Stimulated activated CD8-positive, alpha-beta memory T cell treated with anti-CD3 and anti-CD28 coated beads, Interleukin-2, amount 100 ng/mL, for 48 hours (primary cell): ENCODE measurements at places on chromosomes 11 and 22.

- no peak for DNase-seq
These were observed 39.3 kb upstream of the ZC3H12C start for GRCh38 chr11:110053848-110054414.

DNA sequence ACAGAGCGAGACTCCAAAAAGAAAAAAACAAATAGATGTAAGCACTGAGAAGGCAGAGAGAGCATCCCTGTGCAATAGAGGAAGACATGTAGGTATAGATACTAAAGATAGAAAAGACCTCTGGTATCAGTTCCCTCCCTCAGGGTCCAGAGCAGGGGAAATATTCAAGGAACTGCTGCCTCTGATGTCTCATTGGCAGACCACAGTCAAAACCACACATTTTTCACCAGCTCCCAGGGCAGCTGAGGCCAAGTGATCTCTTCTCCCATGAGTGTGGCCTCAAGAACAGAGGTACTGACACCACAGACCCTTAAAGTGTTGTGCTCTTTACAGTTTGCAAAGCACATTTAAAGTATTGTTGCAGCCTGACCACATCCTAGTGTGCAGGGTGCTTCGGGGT, 288.5 kb downstream of the NTM start:
- no peak for DNase-seq

DNA sequence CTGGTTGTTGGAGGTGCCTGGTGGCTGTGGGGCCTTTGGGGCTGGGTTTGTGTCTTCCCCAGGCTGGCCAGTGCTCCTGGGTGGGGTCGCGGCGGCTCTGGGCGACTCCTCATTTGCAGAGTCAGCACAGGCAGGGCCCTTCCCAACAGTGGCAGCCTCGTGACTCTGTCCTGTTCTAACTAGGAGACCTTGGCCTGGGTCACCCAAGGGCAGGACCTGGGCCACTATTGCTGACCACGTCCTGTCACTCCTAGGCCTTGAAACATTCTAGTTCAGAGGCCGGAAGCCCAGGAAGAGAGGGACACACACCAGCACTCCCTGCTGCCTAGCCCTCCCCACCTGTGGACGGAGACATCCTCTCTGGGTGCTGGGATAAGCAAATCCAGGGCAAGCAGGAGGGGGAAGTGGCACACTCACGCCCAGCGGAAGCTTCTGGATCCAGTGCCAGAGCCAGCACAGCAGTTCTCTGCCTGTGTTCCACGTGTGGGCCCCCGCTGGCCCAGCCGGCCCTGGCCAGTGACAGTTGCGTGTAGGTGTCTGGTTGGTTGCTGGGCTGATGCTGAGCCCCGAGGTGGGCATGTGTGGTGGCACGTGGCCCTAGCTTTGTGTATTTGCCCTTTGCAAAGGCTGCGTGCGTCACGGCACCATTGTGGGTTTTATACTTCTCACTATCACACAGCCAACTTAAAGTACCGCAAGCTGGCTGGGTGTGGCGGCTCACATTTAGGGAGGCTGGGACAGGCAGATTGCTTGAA, 4.3 kb upstream of the CHID1 start:
- no peak for DNase-seq

DNA sequence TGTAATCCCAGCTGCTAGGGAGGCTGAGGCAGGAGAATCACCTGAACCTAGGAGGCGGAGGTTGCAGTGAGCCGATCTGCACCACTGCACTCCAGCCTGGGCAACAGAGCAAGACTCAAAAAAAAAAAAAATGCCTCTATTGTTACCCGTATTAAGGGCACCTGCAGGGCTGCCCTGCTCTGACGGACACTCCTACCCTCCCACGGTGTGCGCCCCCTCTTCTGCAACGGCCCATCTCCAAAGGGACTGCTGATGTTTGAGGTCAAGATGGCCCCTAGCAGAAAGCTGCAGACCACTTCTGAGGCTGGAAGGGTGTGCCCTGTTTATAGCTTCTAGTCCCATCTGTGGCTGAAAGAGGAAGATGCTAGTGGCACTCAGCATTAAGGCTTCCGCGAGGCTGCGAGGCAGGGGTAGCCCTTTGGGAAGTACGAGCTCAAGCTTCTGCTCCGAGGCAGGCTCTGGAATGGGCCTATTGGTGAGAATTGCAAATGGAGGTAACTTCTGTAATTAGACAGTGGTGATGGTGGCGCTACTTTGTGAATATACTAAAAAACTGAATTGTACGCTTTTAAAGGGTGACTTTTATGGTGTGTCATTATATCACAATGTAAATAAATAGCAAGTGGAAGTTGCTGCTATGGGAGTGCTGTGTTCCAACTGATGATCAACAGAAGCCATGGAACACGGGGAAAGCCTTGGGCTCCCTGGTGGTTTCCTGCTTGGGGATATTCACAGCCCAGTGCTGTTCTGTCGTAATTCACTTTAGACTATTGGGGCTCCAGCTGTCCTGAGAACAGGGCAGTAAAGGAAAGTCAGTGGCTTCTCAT, 24.3 kb downstream of the ARFGAP2 start:
- no peak for DNase-seq

- DNase-seq, result no peak
These were observed 48.5 kb upstream of the PPP2R1B start for GRCh38 chr11:111814557-111815320.

- DNase-seq, result no peak
These were observed 19.0 kb downstream of the SEC14L3 start for GRCh38 chr22:30452861-30453260.

DNA sequence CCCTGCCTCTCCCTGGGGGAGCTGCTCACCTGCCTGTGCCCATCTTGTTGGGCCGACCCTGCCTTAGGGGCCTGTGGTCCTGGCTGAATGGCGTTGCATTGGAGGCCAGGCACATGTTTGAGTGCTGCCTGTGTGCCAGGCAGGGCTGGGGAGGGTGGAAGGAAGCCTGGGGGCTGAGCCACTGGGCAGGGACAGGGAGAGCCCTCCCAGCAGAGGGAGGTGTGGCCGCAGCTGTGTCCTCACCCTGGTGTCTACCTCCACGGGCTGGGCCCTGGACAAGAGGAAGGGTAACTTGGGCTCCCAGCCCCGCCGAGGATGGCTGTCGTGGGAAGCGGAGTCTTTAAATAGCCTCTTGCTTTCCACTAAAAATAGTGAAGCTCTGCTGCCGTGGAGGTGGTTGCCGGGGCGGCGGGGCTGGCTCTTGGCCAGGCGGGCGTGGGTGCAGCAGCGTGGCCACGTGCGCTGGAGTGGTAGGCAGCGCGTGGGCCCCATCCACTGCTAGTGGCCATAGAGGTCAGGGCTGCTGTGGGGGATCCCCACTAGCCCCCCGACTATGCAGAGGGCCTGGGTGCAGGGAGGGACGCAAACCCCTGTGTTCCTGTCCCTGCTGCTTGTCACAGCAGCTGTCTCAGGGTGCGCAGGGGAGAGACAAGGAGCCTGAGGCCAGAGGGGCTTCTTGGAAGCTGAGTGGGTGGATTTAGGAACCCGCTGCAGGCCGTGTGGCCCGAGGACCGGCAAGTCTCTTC, 6.2 kb downstream of the ZDHHC8 start:
- no peak for DNase-seq

DNA sequence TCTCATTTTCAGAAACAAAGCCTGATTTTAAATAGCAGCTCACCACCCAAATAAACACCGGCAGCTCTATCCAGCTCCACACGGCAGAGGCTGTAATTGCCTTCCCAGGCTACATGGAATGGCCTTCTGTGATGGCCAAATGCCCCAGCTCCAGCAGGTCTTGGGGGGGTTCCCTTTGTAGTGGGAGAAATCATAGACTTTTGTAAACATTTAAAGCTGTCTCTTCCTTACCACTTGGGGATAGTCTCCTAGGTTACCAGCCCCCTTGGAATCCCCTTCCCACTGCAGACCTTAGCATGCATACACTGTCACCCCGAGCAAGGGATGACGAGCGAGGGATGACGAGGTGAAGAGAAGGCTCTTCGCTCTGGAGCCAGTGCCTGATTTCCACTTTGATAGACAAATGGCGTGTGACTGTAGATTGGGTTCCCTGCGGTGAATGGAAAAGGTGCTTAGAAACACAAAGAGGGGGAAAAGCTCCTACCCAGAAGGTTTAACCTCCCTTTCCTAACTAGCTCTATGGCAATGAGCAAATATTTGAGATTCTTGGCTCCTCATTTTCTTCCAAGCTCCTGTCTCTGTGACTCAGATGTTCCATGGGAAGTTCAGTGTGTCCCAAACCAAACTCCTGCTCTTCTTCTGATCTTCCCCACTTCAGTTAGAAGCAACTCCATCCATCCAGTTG, 108.0 kb upstream of the CADM1 start:
- no peak for DNase-seq

DNA sequence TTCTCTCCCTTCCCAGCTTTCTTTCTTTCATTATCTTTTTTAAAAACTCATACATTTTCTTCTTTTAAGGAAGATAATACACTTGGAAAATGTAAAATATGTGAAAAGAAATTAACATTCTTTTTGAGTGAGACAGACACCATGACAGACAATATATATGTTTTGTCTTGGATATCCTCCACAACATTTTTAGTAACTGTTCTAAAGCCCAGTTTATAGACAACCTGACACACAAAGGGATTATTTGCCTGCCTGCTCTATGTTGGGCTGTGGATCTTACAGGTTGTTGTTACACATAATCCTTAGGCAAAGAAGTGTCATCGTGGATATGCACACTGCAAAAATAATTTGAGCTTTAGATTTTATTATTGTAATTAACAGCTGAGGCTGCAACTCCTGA, 301.4 kb upstream of the PDGFD start:
- DNase-seq, result no peak

- DNase-seq, result no peak
These were observed 27.6 kb upstream of the CD44 start for GRCh38 chr11:35111161-35112055.

- no peak for DNase-seq
These were observed 206.7 kb downstream of the SBF2 start for GRCh38 chr11:10087186-10087922.

DNA sequence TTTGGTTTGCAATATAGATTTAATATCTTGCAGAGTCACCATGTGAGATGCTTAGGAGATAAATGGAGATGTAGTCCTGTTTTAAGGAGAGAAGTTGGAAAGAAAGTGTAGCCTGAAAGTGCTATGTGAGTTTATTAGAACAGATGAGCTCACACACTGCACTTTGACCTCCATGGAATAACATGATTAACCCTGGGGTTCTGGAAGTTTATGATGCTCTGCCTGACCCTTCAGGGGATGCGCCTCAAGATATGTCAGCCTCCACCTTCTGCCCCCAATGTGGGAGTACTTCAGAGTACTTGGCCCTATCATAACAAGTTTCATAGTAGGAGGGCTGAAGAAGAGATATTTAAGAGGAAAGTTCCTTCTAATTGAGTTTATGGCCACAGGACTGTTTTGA, 23.3 kb upstream of the TRIM21 start:
- DNase-seq, result no peak

GRCh38 chr11:57001674-57002401, 13.1 kb downstream of the OR5AK2 start:
- no peak for DNase-seq

- no peak for DNase-seq
These were observed 769.5 kb upstream of the LUZP2 start for GRCh38 chr11:23727387-23727786.

- no peak for DNase-seq
These were observed 611.8 kb downstream of the BRD1 start for GRCh38 chr22:49215840-49216239.

DNA sequence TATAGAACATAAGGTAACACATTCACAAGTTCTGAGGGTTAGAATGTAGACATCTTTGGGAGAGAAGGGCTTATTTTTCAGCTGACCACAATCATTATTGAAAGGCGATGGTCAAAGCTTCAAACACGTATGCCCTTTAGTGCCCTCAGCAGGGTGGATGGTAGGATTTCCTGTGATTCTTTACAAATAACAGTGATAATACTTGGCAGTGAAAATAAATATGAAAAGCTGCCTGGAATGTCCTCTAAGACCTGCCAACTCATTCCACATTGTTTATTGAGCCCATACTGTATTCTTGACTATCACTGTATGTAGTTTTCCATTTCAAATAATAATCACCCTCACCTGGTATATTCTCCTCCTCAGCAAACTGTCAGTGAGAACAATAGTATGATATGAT, 13.7 kb upstream of the MPEG1 start:
- no peak for DNase-seq

DNA sequence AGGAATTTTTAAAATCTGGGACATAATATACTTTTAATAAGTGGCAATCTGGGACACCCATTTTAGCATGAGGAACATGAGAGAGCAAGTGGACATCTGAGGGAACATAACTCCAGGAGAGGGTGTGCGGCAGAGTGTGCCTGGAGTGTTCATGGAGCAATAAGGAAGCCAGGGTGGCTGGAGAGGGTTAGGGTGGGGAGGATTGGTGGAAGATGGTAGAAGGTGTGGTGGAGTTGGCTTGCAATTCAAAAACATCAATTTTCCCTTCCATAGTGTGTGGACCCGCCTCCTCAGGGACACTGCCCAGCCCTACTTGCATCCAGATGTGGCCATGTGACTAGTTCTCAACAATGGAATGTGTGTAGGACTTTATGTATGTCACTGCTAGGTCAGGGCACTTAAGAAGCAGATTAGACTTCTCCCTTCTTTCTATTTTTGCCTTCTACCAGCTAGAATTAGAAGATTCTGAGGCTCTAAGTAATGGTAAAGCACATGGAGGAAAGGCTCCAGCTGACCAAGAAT, 4.4 kb upstream of the DENND5A start:
- DNase-seq, result no peak

DNA sequence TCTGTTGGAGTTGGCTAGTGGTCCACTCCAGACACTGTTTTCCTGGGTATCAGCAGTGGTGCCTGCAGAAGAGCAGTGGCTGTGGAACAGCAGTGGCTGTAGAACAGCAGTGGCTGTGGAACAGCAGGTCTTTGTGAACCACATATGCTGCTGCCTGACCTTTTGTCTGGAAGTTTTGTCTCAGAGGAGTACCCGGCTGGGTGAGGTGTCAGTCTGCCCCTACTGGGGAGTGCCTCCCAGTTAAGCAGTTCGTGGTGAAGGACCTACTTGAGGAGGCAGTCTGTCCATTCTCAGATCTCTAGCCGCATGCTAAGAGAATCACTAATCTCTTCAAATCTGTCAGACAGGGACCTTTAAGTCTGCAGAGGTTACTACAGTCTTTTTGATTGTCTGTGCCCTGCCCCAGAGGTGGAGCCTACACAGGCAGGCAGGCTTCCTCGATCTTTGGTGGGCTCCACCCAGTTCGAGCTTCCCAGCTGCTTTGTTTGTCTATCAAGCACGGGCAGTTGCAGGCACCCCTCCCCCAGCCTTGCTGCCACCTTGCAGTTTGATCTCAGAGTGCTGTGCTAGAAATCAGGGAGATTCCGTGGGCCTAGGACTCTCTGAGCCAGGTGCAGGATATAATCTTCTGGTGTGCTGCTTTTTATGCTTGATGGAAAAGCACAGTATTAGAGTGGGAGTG, 89.1 kb upstream of the TRIM48 start:
- DNase-seq, result no peak

GRCh38 chr11:65786786-65787636, at the start of gene OVOL1:
Gene OVOL1 (plus strand): TSS chr11:65787063. CDS start chr11:65787374, 311 bp downstream.
- no peak for DNase-seq

GRCh38 chr11:26974069-26974783, 19.7 kb upstream of the FIBIN start:
- no peak for DNase-seq

GRCh38 chr11:45527898-45528297, 137.5 kb downstream of the CHST1 start:
- DNase-seq, result no peak
